ENCODE measurements at places on chromosomes 2 and 18. TPM values are rescaled to one million over a fixed set of nuclear protein-coding genes. Genes with fewer than 3 reads are reported as not detected.

Gene ESPNL
- 0.19 TPM for total RNA-seq

- H3K4me3 ChIP-seq: no peak overlapping the region
- DNase-seq: no peak
- peaks cover 6% of the 10 kb centered on the region for H3K4me1 ChIP-seq
- H3K27me3 ChIP-seq: no peaks in the 10 kb centered on the region
- H3K27ac ChIP-seq: peak overlapping the region; percentile 32
Measured at GRCh38 chr2:156505696-156506095, 69.5 kb downstream of the GPD2 start.

Gene STPG4
- not detected for total RNA-seq

Gene MYOM1
- total RNA-seq: 1.1 TPM

DNA sequence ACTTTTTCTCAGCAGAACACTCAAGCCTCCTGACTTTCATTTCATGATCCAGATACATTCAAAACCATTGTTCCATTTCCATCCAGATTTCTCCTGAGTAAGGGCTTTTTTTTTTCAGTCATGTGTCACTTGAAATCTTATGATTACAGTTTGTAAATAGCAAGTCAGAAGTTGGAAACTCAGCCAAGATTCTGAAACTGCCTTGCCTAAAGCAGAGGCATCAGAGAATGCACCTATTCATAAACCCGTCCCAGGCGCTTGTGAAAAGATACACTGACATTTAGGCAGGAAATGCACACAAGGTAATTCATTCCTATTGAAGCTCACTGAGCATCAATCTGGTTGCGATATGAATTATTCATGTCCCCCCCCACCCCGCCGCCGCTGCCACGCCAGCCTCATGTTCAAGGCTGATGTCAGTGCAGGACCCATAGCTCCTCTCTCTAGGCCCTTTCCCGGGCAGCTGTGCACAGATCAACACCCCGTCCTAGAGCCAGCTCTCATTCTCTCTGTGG, 30.4 kb upstream of the MGAT4A start:
- H3K4me1 ChIP-seq: peaks cover 76% of the 10 kb centered on the region
- H3K27me3 ChIP-seq: no peaks in the 10 kb centered on the region
- H3K27ac ChIP-seq: peak overlapping the region; percentile 88
- peak; percentile 71 for DNase-seq

Gene PTPN18
- total RNA-seq: 48.8 TPM

Gene BCL2
- total RNA-seq: 133 TPM

Gene SIX3
- not detected for total RNA-seq

DNA sequence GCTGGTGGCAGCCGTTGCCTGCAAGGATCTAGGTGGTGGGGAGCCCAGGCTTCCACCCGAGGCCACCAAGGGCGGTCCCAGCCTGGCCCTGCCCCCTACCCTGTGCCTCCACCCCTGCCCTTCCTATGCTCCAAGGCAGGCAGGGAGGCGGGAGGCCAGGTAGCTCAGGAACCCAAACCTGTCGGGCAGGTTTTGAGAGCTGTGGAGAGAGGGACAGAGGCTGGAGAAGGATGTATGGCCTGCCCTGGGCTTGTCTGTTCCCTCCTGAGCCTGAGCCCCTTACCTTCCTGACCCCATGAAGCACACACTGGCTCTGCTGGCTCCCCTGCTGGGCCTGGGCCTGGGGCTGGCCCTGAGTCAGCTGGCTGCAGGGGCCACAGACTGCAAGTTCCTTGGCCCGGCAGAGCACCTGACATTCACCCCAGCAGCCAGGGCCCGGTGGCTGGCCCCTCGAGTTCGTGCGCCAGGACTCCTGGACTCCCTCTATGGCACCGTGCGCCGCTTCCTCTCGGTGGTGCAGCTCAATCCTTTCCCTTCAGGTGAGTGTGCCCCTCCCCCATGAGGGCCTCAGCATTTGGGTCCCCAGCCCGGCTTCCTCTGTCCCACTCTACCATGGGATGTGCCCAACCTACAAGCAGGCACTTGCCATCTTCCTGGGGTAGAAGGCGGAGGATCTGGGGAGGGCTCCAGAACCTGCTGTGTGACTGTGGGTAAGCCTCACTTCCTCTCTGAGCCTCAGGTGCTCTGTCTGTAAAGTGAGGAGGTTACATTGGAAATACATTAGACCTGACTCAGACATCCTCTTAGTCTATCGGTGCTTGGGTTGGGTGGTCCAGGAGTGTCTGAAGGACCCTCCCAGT, at the start of gene PROM2:
TSS of gene PROM2 (plus strand) at position 159 of the 860 bp plus-strand sequence. CDS start at position 296, 137 bp downstream.
- H3K4me3 ChIP-seq: no peak within 1 kb of the TSS
- no peaks in the 10 kb centered on the region for H3K27me3 ChIP-seq
- no peak for DNase-seq
- H3K4me1 ChIP-seq: no peaks in the 10 kb centered on the region
- no peaks in the 10 kb centered on the region for H3K36me3 ChIP-seq

GRCh38 chr2:238702276-238703052, 145.4 kb upstream of the TWIST2 start:
- no peak for DNase-seq
- peaks cover 4% of the 10 kb centered on the region for H3K27me3 ChIP-seq
- no peaks in the 10 kb centered on the region for H3K4me1 ChIP-seq
- no peaks in the 10 kb centered on the region for H3K36me3 ChIP-seq
- H3K27ac ChIP-seq: no peak overlapping the region
- no peak overlapping the region for H3K4me3 ChIP-seq

DNA sequence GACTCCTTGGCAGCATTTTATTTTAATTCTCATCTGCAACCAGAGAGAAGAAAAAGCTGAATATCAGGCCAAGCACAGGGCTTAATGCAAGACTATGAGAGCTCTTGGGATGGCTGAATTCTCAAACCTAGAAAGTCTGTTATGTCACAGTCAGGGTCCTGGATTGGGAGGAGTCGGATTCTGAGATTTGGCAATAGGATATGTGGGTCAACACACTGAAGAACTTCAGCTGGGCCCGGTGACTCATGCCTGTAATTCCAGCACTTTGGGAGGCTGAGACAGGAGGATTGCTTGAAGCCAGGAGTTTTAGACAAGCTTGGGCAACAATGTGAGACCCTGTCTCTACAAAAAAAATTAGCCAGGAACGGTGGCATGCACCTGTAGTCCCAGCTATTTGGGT, 102.4 kb downstream of the COL3A1 start:
- H3K4me3 ChIP-seq: no peak overlapping the region
- DNase-seq: no peak
- H3K4me1 ChIP-seq: no peaks in the 10 kb centered on the region
- H3K27me3 ChIP-seq: no peaks in the 10 kb centered on the region
- H3K27ac ChIP-seq: no peak overlapping the region
- no peaks in the 10 kb centered on the region for H3K36me3 ChIP-seq

DNA sequence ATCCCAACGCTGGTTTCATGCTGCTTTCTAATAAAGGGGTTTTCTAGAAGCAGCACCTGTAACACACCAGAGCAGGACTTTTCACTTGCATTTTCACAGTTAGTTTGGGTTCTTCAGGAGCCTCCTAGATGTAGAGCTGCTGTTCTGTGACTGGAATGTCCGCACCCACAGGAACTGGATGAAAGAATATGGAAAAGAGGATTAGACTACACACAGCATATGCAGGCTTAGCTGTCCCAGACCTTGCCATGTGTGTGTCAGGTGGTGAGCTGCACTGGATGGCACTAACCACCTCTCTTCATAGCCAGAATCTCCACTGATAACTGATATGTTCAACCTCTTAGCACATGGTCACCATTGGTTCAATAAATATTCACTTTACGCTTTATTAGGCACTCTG, 112.1 kb upstream of the POU3F3 start:
- H3K4me1 ChIP-seq: no peaks in the 10 kb centered on the region
- no peak overlapping the region for H3K4me3 ChIP-seq

DNA sequence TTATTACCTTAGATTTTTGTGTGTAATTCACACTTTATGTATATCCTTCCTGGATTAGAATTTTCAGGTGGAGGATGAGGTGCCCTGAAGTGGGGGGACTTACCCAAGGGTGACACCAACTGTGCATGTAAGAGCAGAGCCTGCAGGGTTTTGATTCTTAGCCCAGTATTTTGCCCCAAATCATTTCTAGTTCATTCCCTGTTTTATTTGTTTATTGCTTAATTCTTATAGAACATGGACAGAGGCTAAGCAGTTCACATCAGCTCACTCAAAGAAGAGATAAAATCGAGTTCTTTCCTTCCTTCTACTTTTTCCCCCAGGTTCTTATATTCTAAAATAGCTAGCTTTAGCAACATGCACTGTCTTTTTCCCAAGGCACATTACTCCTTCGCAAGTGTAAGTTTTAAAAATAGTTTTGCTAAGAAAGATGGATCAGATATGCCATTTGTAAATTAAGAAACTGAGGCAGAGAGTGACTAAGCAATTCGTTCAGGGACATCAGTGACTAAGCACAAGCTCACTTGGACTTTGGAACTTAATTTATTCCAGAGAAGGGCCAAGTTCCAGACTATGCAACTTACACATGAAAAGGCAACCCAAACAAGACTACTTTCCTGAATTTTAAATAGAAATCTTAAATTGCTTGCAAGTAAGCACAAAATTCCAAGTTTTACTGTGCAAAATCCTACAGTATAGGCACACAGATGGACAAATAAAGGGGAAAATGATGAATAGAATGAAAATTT, 427.9 kb upstream of the POU3F3 start:
- H3K27me3 ChIP-seq: peaks cover 18% of the 10 kb centered on the region
- no peaks in the 10 kb centered on the region for H3K36me3 ChIP-seq
- H3K4me1 ChIP-seq: no peaks in the 10 kb centered on the region
- H3K4me3 ChIP-seq: no peak overlapping the region

Gene GALR1
- not detected for total RNA-seq

Gene FHL2
- 7.1 TPM for total RNA-seq

DNA sequence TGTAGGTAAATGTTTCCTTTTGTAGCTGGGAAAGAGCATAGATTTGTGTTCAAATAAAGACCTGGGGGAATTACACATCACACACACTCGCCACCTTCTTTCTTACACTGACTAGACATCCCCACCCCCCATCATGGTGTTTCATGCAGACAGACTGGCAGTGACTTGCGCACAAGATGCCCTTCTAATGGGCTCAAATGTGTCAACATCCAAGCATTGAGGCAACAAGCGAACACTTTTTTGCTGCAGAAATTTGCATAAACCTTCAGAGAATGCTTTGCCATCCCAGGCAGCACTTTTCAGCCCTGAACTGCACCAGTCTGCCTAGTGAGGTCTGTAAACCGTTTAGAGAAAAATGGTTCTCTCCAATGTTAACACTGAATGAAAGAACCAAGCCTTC, 4.5 kb downstream of the HOXD8 start:
- peaks cover 6% of the 10 kb centered on the region for H3K36me3 ChIP-seq
- no peak for DNase-seq
- H3K27ac ChIP-seq: no peak overlapping the region
- H3K4me1 ChIP-seq: peaks cover 54% of the 10 kb centered on the region
- peaks cover 83% of the 10 kb centered on the region for H3K27me3 ChIP-seq
- no peak overlapping the region for H3K4me3 ChIP-seq

Gene VWA3B
- total RNA-seq: 0.21 TPM

- H3K4me1 ChIP-seq: peaks cover 8% of the 10 kb centered on the region
- no peaks in the 10 kb centered on the region for H3K27me3 ChIP-seq
- no peaks in the 10 kb centered on the region for H3K36me3 ChIP-seq
Measured at GRCh38 chr2:100976645-100977391, 25.3 kb upstream of the RPL31 start.

Measured in activated T-cell treated with anti-CD3 and anti-CD28 coated beads, Interleukin-2, amount 50 U/mL, for 72 hours (primary cell).